ENCODE measurements at places on chromosomes 4 and X. TPM values are rescaled to one million over a fixed set of nuclear protein-coding genes. Genes with fewer than 3 reads are reported as not detected.

Gene SPOCK3
- not detected for total RNA-seq

DNA sequence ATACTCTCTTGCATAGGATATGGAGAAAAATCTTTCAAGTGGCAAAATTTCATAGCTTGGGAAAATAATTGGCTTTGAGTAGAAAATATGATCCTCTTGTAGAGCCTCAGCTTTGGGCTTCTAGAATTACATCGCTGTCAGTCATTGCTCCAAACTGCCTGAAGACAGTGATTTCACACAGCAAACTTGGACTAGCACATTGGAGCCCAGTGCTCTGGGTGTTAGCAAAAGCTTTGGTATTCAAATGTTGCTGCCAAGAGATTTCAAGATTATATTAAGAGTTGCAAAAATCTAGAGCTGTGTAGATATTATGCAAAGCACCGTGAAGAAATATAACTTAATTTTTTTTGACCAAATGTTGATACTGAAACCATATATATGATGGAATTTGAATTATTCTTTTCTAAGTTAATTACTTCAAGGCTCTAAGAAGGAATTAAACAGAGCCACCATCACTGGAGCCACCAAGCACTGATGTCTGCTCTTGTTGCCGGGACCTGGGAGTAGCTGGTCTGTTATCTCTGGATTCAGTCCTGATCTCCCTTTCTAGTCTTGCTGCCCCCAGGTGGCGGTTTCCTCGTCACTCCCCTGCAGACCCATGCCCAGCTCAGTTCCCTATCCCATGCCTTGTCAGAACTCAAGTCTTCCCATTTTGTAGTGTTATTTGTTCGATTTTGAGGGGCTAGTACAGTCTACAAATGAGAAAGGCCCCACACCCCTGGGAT lies 260.7 kb upstream of the SFRP2 start:
- no peak for DNase-seq

GRCh38 chrX:77771601-77772000 lies 14.4 kb downstream of the ATRX start:
- DNase-seq = no peak

Gene LYAR
- total RNA-seq = 9.4 TPM

DNA sequence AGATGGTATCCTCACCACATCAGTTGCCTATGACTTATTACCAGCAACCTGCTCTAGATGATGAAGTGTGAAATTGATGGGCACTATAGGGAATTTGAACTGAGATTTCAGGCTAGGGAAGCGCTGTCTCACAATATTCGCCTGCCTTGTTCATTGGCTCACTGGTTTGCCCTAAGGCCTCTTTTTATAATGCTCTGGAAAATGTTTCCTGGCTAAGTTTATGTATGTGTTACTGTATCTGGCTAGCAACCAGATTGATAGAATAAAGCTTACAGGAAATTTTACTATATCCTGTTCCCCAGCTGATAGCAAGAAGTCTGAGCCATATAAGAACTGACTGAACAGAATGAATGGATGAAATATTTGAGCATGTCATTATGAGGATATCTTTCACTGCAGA lies 71.6 kb downstream of the GSTCD start:
- no peak for DNase-seq

- DNase-seq = no peak
Observed at GRCh38 chr4:138334346-138335016, 92.3 kb upstream of the SLC7A11 start.

DNA sequence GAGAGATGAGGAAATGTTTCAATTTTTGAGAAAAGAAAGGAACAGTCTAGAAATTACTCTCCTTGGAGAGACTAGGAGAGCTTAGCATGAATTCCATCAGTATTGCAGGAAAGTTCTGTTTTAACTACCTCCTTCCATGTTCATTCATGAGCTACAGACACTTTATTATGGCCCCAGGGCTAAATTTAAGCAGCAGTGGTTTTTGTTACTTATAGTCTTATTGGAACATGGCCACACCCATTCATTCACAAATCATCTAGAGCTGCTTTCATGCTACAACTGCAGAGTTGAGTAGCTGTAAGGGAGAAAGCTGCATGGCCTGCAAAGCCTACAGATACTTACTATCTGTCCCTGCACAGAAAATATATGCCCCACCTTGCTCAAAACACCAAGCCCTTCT lies 81.7 kb downstream of the SHISA3 start:
- no peak for DNase-seq

GRCh38 chr4:73343432-73343831 lies 60.7 kb upstream of the ALB start:
- no peak for DNase-seq

- no peak for DNase-seq
Observed at GRCh38 chr4:62543002-62543401, 1342.9 kb downstream of the ADGRL3 start.

DNA sequence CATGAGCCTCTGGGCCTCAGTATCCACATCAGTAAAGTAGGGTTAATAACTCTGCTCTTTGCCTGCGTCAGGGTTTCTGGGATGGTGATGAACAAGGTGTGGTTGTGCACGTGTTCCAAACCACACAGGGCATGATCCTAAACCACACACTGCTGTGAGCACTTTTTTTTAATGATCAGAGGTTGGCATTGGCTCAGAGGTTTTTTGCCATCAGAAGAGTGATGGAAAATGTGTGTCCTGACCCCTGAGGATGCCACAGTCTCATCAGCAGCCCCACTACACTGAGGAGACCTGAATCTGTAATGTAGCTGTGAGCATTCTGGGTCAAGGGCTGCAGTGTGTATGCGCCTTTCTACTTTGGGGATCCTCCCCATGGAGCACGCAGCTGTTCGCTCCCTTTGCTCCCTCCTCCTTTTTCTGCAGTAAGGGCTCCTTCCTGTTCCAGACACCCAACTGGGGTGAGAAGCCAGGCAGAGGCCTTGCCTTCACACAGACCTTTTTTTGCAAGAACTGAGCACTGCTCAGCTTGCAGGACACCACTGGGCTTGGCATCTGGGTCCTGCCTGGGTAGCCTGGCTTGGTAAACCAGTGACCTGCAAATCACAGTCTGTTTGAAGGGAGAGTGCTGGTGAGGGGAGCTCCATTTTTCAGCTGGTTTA lies 87.5 kb downstream of the MAMLD1 start:
- no peak for DNase-seq

Gene CT45A2
- not detected for total RNA-seq

DNA sequence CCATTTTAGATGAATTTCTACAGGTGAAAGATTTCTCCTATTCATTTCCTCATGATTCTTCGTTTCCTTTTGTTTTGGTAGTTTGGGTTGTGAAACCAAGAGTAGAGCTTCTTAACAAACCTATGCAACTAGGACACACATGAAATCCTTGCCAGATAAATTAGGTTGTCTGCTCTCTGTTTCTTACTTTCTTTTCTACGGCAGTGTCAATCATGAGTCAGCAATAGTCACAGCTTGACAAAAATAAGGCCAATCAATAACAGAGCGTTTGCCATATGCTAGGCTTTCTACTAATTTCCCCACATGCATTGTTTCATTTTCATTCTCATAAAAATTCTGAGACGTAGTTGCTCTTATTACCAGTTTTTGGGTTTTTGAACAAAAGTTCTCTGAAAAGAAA lies 20.3 kb downstream of the CLRN2 start:
- DNase-seq = no peak

DNA sequence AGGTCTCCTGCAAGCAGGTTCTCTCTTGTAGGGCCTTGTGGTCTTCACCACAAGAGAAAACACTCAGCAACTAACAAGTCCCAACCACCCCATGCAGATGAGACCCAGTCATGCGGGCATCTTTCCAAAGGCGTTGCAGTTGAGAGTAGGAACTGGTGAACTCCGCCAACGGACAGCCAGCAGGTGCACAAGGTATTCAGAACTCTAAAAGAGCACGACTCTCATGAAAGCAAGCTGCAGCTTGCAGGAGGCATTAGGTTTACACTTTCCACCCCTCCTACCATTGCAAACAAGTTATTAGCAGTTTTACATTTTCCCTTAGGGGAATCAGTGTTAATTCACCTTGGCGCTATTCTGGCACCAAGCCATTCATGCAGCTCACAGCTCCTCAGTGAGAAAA lies 173.4 kb upstream of the KIT start:
- no peak for DNase-seq

DNA sequence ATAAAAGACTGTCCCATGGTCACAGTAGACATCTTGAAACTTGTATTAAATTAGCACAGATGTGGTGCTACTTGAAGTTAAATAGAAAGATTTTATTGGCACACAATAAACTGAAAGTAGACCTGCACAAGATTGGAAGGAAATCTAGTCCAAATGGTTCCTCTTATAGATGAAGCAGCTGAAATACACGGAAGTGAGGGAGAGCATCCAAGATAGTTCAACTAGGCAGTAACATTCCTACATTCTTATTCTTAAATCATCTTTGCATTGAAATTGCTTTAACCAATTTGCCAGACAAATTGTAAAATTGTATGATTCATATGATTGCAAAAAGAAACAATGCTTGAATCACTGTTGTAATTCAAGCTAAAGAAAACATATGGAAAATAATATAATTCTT lies 87.6 kb upstream of the VCX3B start:
- DNase-seq = no peak

DNA sequence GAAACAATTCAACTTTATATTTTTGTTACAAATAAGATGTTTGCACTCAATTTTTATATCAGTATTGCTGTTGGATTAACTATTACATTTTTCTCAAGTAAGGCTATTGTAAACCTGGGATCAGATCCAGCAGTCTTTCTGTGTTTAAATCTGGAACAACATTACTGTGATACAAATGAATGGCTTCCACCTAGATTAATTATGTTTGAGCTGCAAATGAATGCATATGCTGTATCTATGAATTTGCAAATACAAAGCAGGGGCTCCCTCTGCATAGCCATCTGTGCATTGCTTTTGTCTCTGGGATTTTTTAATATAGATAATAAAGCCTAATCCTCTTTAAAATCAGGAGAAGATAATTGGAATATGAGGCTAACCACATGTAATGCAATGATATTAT lies 69.8 kb upstream of the NEIL3 start:
- DNase-seq = no peak

- DNase-seq = no peak
Observed at GRCh38 chr4:106624671-106625070, 256.1 kb upstream of the GIMD1 start.

DNA sequence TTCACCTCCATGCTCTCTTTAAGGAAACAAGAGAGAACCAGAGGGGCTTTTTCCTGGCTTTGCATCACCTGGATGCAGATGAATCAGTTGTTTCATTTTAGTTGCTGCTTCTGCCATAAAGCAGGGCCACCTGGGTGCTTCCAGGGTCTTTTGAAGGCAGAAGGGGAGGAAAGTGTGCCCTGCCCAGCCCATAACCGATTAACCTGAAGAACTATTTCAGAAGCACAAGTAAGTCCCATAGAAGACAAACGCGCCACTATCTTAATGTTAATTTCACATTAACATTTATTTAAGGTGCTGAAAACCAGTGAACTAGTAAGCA lies 32.1 kb downstream of the IRF2 start:
- no peak for DNase-seq

DNA sequence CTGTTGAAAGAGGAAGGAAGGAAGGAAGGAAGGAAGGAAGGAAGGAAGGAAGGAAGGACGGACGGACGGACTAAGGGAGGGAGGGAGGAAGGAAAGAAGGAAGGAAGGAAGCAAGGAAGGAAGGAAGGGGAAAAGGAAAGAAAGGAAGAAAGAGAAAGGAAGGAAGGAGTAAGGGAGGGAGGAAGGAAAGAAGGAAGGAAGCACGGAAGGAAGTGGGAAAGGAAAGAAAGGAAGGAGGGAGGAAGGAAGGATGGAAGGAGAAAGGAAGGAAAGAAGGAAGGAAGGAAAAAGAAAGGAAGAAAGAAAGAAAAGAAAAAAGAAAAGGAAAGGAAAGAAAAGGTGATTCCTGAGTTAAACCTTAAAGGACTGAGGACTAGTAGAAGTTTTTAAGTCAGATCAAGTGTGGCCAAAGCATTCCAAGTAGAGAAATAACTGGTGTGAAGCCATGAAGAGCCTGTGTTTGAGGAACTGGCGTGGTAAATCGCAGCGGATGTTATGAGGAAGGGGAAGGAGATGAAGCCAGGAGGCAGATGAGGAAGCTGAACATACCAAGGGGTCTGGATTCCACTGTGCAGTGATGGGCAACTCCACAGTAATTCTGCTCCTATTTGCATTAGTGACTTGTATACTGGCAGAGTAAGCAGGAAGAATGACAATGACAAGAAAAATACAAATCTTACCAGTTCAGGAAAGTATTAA lies 163.5 kb downstream of the MGST2 start:
- no peak for DNase-seq

Gene BEND2
- 0.08 TPM for total RNA-seq

DNA sequence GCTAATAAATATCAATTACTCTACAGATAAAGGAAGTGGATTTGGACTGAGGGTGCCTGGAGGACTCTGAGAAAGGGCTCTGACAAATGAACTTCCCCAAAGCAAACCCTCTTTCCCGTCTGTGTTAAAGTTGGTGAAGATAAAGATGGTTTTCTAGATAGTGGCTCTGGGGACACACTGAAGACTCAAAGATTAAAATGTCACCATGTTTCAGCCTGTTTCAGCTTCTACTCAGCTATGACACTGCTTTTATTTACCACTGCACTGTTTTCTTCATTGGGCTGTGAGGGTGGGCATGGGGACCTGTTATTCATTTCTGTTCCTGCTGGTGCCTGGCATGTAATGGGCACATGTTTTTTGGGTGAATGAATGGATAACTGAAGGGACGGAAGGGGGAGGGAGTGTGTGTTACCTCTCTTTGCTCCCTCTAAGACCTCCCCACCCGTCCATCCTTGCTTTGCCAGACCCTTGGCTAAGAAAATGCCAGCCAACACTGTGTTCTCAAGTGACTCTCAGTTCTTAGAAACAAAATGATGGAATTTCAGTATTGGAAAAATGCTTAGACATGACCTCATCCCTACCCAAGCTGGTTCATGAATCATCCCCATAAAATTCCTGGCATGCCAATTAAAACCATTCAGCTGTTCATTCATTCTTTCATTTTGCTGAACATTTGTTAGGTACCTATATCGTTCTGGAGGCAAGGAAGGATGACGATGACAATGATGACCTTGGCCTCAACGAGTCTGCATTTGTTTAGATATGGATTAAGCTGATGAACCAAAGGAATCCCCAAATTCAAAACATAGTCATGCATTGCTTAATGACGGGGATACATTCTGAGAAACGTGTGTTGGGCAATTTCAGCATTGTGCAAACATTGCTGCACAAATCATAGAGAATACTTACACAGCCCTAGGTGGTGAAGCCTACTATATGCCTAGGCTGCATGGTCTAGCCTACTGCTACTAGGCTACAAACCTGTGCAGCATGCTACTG lies 13.4 kb upstream of the STK32B start:
- DNase-seq = peak; percentile 31

GRCh38 chrX:115419069-115419468 lies 129.6 kb downstream of the LUZP4 start:
- no peak for DNase-seq

GRCh38 chrX:150361070-150361776 lies 1.9 kb upstream of the MAMLD1 start:
- DNase-seq = no peak

- DNase-seq = peak; percentile 33
Observed at GRCh38 chrX:20265726-20266681, 705 bp downstream of the RPS6KA3 start.

GRCh38 chr4:136664988-136665387 lies 867.3 kb downstream of the PCDH18 start:
- DNase-seq = no peak

- no peak for DNase-seq
Observed at GRCh38 chrX:150527108-150527507, 41.3 kb upstream of the MTM1 start.

GRCh38 chrX:103726477-103726876 lies 15.8 kb downstream of the TMEM31 start:
- no peak for DNase-seq

Gene CENPU
- 4.4 TPM for total RNA-seq

GRCh38 chrX:70549429-70549828 lies 104.8 kb downstream of the DLG3 start:
- DNase-seq = no peak
